ENCODE measurements at places on chromosomes 3 and 15.

- DNase-seq: no peak
These were observed 63.0 kb upstream of the TIMP4 start for GRCh38 chr3:12221663-12222062.

DNA sequence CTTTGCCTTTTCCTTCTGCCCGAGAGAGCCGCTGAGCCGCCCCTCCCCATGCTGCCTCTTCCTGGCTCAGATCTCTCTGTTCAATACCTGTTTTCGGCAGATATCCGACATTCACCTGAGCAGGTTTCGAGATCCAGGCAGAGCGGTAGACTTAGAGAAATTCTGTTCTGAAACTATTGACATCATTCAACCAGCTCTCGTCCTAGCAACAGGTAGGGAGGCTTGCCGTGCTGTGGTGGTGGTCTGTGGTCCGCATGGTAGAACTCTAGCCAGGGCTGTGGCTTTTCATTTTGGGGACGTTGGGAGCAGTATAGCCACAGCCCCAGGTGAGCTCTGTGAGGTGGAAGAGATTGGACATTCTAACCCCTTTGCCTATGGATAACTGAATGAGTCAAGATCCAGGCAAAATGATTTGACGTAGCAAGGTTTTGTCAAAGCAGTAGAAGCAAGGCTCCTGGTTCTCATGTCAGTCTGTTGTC is 810 bp downstream of the TMEM62 start:
- no peak for DNase-seq

DNA sequence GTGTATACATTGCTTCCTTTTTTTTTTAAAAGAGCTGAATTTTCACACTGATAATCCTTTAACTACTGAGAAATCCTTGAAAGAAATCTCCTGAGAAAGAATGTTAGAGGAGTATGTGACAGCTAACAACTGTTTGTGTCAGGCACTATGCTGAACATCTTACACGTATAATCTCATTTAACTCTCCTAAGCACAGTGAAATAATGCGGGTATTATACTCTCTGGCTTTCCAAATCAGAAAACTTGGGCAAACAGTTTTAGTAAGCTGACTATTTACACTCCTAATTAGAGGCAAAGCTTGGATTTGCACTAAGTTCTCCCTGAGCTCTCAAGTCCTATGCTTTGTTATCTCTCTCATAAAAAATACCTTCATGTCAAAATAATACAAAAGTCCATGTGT is 69.3 kb downstream of the SMARCC1 start:
- DNase-seq: no peak

DNA sequence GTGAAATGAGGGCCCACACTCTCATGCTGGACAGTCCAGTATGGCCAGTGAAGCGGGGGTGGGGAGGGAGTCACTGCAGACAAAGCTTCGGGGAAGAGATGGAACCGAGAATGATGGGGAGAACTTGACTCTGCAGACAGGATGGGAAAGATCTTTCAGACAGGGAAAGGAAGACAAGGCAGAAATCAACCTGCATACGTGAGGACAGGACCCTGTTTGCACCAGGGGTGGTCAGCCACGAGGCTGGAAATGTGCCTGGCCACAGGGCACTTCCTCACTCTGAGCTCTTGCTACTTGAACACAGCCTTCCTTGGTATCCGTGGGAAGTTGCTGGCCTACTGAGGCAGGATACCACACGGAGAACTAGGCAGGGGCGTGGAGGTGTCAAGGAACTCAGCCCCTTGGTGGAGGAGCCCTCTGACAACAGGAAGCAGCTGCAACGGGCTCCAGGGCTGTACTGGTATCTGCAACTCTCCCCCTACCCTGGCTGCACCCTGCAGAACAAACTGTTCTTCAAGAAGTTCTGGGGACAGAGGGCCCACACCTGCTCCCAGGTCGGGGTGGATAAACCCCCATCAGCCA is 9.3 kb upstream of the SRP14 start:
- DNase-seq: no peak

- no peak for DNase-seq
These were observed 51.2 kb downstream of the ASB7 start for GRCh38 chr15:100653608-100654007.

DNA sequence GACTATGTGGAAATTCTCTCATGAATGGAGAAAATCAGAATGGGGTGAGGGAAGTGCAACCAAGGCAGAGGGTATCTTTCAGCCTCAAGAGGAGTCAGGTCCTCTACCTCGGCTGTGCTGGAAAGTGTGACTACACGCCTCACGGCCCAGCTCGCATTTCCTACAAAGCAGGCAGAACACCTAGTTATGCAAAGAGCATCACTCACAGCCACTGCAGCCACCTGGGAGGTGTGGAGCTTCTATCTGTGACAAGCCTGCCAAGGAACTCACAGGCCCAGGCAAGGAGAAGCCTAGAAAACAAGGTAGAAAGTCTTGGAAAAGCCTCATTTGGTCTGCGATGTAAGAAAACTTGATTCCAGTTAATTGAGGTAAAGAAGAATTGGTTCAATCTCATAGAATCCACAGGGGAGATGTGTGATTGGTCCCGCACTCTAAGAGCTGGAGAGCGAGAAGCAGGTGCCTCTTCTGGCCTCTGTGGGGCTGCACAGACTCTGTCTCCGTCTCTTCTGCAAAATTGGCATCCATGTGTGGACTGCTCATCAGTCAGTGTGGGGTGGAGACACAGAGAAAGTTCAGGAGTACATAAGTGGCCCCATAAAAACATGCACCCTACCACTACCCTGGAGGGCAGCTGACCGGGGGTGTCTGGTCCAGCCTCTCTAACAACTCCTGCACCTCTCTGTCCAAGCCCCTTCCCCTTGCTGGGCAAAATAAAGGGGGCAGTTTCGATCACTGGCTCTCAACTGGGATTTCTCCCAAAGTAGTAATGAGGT is 76.8 kb downstream of the TAMM41 start:
- DNase-seq: no peak

GRCh38 chr15:99492716-99493115 is 73.1 kb upstream of the MEF2A start:
- no peak for DNase-seq

- DNase-seq: no peak
These were observed 25.1 kb upstream of the GADL1 start for GRCh38 chr3:30919564-30919963.

DNA sequence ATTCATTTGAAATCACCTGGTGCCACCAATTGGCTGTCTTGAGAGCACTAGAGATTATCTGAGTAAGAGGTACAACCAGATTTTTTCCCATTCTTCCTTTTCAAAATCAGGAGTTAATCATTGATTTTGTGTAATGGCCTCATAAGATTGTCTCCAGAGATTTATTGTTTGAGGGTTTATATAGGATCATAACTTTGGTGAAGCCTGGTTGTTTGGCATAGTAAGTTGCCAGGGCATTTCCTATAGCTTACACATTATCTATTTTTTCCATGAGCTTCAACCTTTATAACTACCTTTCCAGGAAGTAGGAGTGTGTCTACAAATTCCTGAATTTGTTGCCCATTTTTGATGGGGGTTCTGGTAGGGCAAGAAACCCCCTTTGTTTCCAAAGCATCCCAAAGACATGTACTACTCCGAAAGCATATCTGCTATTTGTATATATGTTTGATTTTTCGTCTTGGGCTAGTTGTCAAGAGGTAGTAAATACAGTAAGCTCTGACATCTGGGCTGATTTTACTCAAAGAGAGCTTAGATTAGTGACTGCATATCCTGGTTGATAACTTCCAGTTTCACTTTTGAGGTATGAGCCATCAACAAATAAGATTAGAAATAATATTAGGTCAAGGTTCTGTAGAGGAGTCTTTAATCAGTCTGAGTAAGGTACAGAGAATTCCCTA is 11.7 kb upstream of the PRR23B start:
- no peak for DNase-seq

DNA sequence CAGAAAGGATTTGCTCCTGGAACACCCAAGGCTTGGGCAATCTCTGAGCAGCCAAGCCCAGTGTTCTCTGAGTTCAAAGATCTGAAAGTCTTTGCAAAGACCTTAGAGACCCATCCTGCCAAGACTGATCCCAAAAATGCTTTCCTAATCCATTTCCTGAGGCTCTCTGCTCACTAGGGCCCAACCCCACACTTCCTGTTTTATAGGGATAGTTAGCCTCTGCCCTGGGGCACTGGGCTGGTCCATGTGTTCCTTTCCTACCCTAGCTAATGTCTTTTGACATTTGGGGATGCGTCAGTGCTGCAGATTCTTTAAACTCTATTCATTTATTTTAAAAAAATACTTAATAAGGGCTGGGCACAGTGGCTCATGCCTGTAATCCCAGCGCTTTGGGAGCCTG is 372.7 kb downstream of the ROBO2 start:
- no peak for DNase-seq

- DNase-seq: no peak
These were observed 668 bp downstream of the THRB start for GRCh38 chr3:24493746-24494617.

DNA sequence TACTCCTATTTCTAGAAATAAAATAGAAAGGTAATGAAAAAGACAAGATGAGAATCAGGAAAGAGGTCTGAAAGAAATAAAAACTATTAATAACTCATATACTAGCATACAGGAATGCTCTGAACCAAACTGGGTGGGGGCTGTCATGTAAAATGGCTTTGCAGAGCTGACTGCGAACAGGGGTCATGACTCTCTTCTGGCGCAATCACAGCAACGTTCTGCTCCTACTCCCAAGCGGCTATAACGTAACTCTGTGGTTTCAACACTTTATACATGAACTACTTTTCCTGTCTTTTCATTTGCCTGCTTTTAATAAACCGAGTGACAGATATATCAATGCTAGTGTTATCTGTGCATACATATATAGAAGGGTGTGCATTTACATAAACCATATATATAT is 116.7 kb downstream of the DLG1 start:
- no peak for DNase-seq

GRCh38 chr3:150248116-150248887 is 159.8 kb upstream of the TSC22D2 start:
- no peak for DNase-seq

DNA sequence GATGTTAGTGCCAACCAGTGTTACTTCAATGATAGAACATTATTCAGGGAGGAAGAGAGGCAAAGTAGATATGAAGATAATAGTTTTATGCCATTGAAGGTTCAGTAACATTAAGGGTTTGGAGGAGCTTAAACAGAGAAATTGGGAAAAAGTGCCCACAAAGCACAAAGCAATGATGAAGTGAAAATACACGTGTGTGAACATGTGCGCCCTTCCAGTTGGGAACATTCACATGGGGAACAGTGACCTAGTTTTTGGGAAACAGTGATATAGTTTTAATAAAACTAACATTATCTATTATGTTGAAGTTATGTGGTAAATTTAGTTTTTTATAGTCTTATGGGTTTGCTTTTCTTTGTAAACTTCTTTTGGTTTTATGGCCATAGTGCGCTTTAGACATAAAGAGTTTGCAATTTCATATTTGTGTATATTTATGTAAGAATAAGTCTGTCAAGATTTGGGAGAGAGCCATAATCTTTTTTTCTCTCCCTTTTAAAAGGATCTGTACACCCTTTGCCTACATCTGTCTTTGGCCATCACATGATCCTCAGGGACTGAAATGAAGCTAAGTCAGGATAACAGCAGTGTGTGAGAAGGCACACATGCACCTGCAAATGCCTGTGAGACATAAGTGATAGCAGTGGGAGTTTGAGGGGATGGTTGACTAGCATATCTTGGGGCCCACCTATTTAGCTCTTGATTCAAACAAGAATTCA is 450.3 kb upstream of the THRB start:
- no peak for DNase-seq

DNA sequence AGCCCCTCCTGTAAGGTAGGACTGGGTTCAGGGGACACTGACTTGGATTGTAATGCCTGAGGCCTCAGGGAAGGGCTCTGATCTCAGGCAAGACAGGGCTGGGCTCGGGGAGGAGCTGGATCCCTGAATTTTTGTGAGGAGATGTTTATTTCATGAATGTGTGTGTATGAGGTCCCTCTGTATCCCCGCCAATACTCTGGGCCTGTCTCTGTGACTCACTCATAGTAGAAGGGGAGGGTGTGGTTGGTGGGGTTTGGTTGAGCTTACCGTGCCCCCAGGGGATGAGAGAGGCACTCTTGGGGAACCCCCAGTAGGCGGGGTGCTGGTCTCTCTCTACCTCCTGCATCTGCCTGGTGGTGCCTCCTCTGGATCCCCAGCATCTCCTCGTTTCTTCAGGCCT is 28.1 kb downstream of the RPSA start:
- no peak for DNase-seq

DNA sequence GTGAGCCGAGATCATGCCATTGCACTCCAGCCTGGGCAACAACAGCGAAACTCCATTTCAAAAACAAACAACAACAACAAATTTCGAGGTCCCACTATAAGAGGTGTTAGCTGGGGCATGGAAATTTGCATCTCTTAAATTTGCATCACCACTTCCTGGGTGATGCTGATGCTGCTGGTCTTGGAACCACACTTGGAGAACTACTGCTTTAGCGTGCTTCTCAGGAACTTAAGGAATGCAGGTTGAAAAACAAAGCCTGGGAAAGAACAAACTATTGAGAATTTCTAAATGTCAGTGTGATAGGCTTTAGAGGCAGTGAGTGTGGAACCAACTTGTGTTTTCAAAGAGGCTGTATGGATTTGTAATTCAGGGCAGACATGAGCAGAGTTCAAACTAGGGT is 858.4 kb upstream of the ARPP21 start:
- DNase-seq: no peak

GRCh38 chr15:83324799-83325198 is 40.3 kb upstream of the BNC1 start:
- DNase-seq: no peak

DNA sequence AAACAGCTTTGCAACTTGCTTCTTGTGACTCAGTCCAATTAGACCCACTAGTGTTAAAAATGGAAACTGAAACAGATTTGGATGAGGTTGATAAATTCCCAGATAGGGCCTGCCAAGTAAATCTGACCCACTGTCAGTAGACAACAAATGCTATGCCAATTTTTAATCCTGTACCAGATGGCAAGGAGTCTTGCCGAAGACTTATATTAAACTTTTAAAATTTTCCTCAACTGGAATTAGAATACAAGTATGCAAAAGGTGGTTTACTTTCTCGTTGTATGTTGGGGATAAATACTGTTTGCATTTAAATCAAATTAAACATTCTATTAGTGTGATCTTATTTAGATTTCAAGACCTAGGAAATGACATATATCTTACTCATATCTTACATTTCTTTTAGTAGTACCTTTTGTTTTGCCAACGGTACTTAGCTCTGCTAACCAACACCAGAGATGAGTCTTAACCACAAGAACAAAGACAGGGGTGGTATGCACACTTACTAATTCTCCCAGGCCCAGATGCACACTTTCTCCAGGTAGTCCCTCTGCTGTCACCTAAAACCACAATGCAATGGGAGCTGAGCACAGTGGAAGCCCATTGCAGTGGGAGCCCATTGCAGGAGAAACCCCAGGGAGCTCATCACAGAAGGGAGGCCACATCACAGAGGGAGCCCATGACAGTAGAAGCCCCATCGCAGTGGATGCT is 77.8 kb downstream of the WWTR1 start:
- DNase-seq: no peak
